Mesenchymal stem cell (in vitro differentiated cells and primary cell): ENCODE measurements at places on chromosomes 1 and 21.

- no peak for DNase-seq
- H3K4me1 ChIP-seq = no peaks in the 10 kb centered on the region
- H3K27me3 ChIP-seq = no peaks in the 10 kb centered on the region
Observed at GRCh38 chr1:185769136-185769535, 34.9 kb downstream of the HMCN1 start.

GRCh38 chr1:63731117-63732043 is 42.4 kb upstream of the ROR1 start:
- H3K4me1 ChIP-seq = peaks cover 4% of the 10 kb centered on the region
- H3K27me3 ChIP-seq = no peaks in the 10 kb centered on the region
- H3K36me3 ChIP-seq = no peaks in the 10 kb centered on the region

- H3K36me3 ChIP-seq = peaks cover 54% of the 10 kb centered on the region
- DNase-seq = peak; percentile 54
- no peak overlapping the region for H3K4me3 ChIP-seq
- H3K27me3 ChIP-seq = no peaks in the 10 kb centered on the region
- H3K4me1 ChIP-seq = peaks cover 18% of the 10 kb centered on the region
Observed at GRCh38 chr1:91804546-91805023, 81.4 kb downstream of the TGFBR3 start.

GRCh38 chr1:60078182-60078581 is 4.6 kb upstream of the C1orf87 start:
- peaks cover 5% of the 10 kb centered on the region for H3K4me1 ChIP-seq
- DNase-seq = peak; percentile 22
- H3K36me3 ChIP-seq = no peaks in the 10 kb centered on the region
- H3K27ac ChIP-seq = no peak overlapping the region
- no peak overlapping the region for H3K4me3 ChIP-seq

DNA sequence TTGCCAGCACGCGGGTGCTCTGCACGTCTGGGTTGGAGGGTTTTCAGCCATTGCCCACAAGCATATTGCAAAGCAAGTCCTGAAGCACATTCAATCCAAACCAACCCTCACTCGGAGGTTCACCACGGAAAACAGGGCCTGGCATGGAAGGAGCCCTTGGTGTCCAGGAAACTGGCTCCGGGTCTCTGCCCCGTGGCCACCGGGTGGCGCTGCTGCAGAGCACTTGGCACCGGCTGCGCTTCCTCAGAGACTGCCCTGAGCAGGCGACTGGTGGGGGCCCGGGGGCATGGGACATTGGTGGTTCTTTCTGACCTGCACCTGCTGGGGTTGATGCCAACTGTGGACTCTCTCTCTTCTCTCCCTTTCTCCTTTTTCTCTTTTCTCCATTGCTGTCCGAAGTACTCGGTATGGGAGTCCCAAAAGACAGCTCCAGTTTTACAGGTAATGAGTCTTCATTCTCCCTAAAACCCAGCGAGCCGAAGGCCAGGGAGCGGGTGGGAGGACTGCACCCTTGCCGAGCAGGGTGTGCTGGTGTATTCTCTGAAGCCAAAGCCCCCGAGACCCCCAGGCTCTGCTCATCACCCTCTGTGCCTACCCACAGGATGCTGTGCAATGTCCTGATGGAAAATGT is 4.1 kb upstream of the KCNAB2 start:
- no peaks in the 10 kb centered on the region for H3K36me3 ChIP-seq
- peaks cover 18% of the 10 kb centered on the region for H3K27me3 ChIP-seq
- H3K4me1 ChIP-seq = peaks cover 7% of the 10 kb centered on the region
- DNase-seq = no peak
- H3K27ac ChIP-seq = no peak overlapping the region
- no peak overlapping the region for H3K4me3 ChIP-seq

DNA sequence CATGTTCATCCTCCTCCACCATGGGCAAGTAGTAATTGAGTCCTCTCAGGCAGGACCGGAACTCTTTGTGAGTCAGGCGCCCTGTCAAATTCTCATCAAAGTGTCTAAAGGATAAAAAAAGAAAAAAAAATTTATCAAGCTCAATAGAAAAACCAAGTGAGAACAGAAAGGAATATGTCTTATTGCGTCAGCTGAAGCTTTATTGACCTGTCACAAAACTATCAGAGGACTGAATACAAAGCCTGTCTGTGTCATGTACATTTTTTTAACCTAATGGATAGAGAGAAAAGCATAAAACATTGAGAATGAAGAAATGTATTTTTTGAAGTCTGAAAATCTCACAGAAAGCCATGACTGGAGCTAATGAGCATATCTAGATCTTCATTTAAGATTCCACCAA is 8.7 kb downstream of the OR10Z1 start:
- H3K27ac ChIP-seq = no peak overlapping the region
- DNase-seq = no peak
- H3K4me3 ChIP-seq = no peak overlapping the region
- H3K36me3 ChIP-seq = no peaks in the 10 kb centered on the region
- H3K27me3 ChIP-seq = no peaks in the 10 kb centered on the region

DNA sequence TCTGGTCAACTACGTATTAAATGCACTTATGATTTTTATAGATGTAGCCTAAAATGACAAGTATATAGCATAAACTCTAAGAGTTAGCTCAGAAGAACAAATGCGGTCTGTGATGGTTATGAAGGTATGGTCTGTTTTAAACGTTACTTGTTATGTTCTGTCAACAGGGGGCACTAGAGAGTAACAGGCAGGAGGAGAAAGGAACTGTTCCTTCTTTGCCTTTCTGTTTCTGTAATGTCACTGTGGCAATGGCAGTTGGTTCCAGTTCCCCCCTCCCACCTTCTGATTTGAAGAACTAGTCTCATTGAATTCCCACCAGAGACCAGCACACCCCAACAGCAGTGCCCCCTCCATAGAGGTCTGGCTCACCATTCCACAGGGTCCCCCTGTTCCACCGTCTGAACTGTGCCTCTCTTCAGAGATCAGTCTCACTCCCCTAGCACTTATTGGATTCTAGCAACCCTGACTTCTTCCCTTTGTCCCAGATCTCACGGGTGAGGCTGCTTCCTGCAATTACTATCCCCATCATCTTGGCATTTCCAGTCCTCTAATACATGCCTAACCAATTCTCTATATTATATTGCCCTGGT is 14.0 kb downstream of the KRTAP24-1 start:
- H3K4me1 ChIP-seq = no peaks in the 10 kb centered on the region
- H3K4me3 ChIP-seq = no peak overlapping the region
- H3K27me3 ChIP-seq = no peaks in the 10 kb centered on the region
- DNase-seq = no peak
- H3K36me3 ChIP-seq = no peaks in the 10 kb centered on the region

DNA sequence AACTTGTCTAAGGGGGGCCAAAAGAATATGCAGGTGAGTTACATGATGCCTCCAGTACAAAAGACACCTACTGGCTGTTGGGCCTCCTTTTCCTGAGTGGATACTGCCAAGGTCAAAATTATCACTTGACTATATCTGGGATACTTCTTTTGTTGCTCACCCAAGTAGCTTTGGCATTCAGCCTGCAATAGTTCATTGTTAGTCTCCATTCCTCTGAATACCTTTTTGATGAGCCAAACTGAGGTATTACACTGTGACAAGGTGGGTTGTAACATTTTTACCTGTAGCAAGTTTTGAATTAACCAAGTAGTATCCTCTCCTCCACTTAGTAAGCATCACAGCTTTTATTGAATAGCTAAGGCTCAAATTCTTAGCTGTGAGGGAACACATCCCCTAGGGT is 408.0 kb downstream of the LRRIQ3 start:
- H3K27ac ChIP-seq = no peak overlapping the region
- no peaks in the 10 kb centered on the region for H3K36me3 ChIP-seq
- H3K4me3 ChIP-seq = no peak overlapping the region
- no peaks in the 10 kb centered on the region for H3K27me3 ChIP-seq
- H3K4me1 ChIP-seq = no peaks in the 10 kb centered on the region

GRCh38 chr1:14855801-14856200 is 257.3 kb downstream of the KAZN start:
- no peak overlapping the region for H3K4me3 ChIP-seq
- H3K36me3 ChIP-seq = no peaks in the 10 kb centered on the region
- H3K27me3 ChIP-seq = peaks cover 10% of the 10 kb centered on the region
- H3K4me1 ChIP-seq = no peaks in the 10 kb centered on the region
- H3K27ac ChIP-seq = no peak overlapping the region

- peak overlapping the region; percentile 81 for H3K27ac ChIP-seq
- peaks cover 7% of the 10 kb centered on the region for H3K4me1 ChIP-seq
- H3K27me3 ChIP-seq = no peaks in the 10 kb centered on the region
- no peak overlapping the region for H3K4me3 ChIP-seq
- H3K36me3 ChIP-seq = no peaks in the 10 kb centered on the region
- no peak for DNase-seq
Observed at GRCh38 chr1:59433440-59433813, 136.5 kb downstream of the FGGY start.

GRCh38 chr1:77686796-77687518 is 4.5 kb upstream of the ZZZ3 start:
- no peak overlapping the region for H3K27ac ChIP-seq
- H3K27me3 ChIP-seq = no peaks in the 10 kb centered on the region
- H3K4me1 ChIP-seq = peaks cover 5% of the 10 kb centered on the region
- peaks cover 10% of the 10 kb centered on the region for H3K36me3 ChIP-seq

DNA sequence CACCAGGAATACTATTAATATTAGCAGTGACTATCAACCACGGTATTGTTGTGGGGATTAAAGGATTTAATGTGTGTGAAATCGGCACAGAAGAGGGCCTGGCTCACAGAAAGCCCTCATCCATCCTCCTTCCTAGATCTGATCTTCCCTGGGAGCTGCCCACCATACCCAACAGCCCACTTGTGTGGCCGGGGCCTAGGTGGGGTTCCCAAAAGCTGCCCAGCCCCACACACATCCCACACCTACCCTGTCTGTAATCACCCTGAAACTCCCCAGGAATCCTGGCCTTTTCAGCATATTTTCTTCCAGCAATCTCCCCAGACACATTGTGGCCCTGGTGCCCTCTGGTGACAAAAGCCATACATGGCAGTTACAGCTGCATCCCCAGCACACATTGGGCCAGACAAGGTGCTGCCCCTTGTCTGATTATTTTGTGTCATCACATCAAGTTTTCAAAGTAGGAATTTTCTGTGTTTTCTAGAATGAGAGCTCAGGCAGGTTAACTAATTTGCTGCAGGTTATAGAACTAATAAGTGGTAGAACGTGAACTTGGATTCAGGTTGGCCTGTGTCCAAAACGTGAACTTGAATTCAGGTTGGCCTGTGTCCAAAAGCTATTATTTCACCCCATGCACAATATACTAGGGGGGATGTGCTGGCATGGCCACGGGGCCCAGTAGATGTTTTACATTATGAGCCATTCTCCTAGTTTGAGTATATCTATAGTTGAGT is 5.3 kb upstream of the SLC6A9 start:
- peaks cover 10% of the 10 kb centered on the region for H3K4me1 ChIP-seq
- H3K36me3 ChIP-seq = no peaks in the 10 kb centered on the region
- no peak overlapping the region for H3K27ac ChIP-seq
- peak; percentile 71 for DNase-seq
- H3K4me3 ChIP-seq = no peak overlapping the region
- H3K27me3 ChIP-seq = no peaks in the 10 kb centered on the region

DNA sequence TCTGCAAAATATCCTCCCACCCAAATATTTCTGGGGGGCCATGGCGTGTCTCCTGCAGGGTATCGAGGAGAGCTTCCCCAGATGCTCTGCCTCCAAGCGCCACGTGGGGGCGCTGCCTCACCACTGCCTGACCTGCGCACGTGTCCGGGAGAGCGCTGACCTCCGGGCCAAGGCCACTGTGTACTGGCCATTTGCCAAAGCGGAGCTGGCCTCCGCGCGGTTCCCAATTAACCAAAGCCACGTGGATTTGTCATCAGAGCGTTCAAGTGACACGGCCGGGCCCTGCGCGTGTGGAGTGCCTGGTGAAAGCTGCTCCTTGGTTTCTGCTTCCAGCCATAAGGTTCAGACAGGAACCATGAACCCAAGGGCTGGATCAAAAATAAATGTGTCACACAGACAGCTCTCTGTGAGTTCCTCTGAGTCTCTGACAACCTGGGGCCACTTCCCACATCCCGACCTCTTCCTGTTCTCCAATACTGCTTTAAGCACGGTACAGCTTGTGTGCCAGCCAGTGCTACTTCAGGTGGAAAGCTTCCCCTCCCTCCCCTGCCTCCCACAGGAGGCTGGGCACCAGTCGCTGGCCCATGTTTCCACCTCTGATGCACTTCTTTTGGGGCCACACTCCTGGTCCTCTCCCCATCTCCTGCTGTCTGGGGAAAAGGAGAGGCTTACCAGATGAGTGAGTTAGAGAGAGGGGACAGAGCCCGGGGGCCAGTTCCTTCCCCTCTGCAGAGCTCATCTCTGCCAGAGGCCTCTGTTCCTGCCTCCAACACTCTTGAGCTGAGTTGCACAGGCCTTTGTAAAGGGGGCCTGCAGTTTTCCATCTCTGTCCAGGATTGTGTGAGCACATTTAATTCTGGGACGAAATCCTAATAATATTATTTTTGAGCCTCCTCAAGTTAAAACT is 26.1 kb downstream of the ZP4 start:
- DNase-seq = peak; percentile 46
- no peak overlapping the region for H3K4me3 ChIP-seq
- peaks cover 6% of the 10 kb centered on the region for H3K4me1 ChIP-seq
- H3K27ac ChIP-seq = peak overlapping the region; percentile 57
- H3K36me3 ChIP-seq = no peaks in the 10 kb centered on the region

GRCh38 chr21:37473491-37473890 is 106.9 kb downstream of the DYRK1A start:
- no peaks in the 10 kb centered on the region for H3K27me3 ChIP-seq
- H3K4me1 ChIP-seq = peaks cover 5% of the 10 kb centered on the region
- no peak overlapping the region for H3K27ac ChIP-seq
- no peak overlapping the region for H3K4me3 ChIP-seq
- peaks cover 40% of the 10 kb centered on the region for H3K36me3 ChIP-seq

DNA sequence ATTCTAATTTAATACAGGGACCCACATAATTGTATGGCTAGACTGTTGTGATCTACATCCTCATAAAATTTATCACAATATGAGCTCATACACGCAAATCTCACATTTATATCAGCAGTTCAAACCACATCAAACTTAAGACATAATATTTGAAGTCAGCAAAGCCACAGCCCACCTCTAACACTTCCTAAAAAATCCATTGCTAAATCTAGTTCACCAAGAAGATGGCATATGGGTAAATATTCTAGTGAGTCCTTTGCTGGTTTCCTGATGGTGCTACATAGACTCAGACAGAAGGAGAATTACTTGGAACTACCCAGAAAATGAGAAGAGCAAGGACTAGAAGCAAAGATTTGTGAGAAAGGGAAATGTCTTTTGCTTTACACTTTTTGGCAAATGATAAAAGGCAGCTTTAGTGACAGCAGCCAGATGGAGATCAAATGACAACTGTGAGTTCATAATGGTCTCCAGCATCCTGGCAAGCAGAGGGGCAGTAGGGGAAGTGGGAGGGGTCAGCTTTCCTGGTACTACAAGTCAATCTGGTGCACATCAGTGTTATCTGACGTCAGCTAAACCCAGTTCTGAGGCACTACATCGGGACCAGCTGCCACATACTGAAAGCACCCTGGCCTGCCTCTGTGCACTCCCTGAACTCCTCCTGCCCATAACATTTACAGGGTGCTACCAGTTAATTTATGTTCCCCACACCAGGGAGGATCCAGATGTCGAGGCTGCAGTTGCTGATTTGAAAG is 10.6 kb upstream of the GADD45A start:
- H3K36me3 ChIP-seq = no peaks in the 10 kb centered on the region
- peaks cover 2% of the 10 kb centered on the region for H3K4me1 ChIP-seq
- H3K27ac ChIP-seq = no peak overlapping the region
- H3K27me3 ChIP-seq = no peaks in the 10 kb centered on the region
- no peak for DNase-seq
